Thymus (tissue), 14 donors: ENCODE measurements at places on chromosomes 1 and 21. TPM values are rescaled to one million over a fixed set of nuclear protein-coding genes. Genes with fewer than 3 reads are reported as not detected.

GRCh38 chr1:208513799-208514198, 269.6 kb upstream of the PLXNA2 start:
- DNase-seq: no peak

- no peak for DNase-seq
Observed at GRCh38 chr1:228988664-228989063, 253.4 kb downstream of the RHOU start.

DNA sequence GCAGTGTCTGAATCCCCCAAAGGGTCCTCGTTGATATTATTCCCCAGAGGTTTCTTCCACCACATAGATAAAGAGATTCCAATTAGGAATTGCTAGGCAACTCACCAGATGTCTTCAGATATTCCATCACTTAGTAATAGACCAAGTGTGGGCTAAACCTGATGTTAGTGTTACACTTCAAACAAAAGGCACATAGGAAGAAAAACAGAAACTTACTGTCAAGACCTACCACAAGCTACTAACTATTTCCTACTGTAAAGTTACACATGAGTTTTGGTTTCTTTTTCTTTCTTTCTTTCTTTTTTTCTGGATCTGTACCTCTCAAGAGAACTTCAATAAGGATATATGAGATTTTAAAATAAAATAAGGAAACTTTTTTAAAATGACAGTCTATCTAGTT, 879.1 kb upstream of the NEGR1 start:
- DNase-seq: no peak

DNA sequence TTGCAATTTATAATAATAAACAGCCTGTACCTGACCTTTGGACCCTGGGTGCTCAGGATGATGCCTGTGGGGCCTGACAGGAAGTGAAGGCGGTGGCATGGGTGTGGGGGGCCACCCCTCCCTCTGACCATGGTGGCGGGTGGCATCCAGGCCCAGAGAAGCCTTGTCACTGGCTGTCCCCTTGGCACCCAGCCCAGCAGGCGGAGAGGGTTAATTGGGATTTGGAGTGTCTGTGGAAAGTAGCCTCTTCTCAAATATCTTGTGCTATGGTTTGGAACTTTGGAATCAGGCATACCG, 20.5 kb downstream of the SOX13 start:
- DNase-seq: no peak

DNA sequence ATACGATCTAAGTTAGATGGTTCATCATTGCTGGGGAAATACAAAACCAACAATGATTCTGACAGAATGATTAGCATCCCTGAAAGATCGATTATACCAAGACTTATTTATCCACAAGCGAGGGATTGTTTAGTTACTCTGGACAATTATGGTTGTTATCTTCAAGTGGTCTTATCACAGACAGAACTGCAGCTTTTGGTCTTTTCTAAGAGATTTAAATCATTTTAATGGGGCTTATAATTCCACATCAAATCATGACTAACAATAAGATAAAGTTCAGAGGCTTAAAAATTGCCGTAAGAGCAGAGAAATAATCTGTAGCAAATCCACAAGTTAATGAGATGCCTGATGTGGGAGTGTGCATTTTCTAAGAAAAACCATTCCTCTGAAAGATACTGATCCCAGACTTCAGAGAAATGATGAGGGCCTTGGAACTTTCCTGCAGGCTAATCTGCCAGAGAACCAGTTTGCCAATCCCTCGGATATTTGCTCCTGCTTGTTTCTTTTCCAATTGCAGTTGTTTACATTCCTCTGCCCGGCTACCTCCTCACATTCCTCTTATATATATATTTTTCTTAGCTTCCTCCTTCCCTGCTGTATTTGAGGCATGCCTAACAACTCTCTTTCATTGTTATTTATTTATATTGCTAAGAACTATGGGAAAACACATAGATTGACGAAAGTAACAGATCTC, 134.8 kb downstream of the BACH1 start:
- DNase-seq: no peak

DNA sequence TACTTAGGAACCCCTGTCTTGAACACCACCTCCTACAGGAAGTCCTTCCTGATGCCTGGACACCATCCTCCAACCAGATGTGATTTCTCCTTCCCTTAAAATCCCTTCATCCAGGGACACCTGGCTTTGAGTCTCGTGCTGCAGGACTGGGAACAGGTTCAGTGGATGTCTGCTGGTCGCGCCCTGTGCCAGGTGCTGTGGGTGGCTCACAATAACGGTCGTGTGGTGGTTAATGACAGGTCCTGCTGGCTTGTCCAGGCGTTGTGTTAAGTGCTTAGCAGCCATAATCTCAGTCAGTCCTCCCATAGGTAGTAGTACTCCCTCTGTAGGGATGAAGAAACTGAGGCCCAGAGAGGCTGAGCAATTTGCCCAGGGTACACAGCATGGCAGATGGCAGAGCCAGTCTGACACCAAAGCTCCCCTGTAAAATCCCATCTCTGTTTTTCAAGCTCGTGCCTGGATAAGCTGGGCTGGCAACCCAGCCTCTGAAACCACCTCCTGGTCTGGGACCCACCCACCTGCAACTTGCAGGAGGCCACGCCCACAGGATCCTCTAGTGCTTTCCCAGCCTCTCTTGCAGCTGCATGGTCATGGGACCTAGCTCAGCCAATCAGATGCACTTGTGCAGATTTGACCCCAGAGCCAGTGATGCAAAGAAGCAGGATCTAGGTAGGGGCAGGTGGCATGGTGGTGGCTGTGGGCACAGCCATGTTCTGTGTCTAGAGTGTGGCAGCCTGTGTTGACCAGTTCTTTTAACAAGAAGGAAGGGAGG, 106.0 kb upstream of the IFFO2 start:
- no peak for DNase-seq

Gene SCCPDH
- total RNA-seq: 42.7 TPM

Gene ERVH48-1
- 3.4 TPM for total RNA-seq
